ENCODE measurements at places on chromosomes 3 and 15. TPM values are rescaled to one million over a fixed set of nuclear protein-coding genes. Genes with fewer than 3 reads are reported as not detected.
A peak's percentile ranks its signal among the peaks of the same experiment; 100 is the strongest.

GRCh38 chr15:39025321-39025720 lies 460.7 kb upstream of the RASGRP1 start:
- DNase-seq: no peak

The PRR23C gene
- not detected for total RNA-seq

DNA sequence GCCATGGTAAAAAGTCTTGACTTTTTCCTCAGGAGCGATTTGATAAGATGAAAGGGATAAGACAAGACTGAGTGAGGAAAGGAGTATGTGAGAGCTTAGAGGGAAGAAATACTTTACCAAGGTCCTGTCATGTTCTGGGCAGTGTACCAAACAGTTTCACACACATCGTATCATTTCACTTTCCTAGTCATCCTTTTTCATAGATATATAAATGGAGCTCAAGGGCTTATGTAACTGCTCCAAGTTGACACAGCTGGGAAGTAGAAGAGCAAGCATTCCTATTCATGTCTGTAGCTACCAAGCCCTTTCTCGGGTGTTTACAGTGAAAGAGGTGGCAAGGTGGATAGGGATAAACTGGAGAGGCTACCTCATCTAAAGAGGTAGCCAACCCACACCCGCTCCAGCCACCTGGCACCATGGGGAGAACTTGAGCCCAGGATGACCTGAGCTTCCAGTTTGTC lies 57.4 kb downstream of the MRPS25 start:
- no peak for DNase-seq

GRCh38 chr15:28985691-28986090 lies 99.9 kb downstream of the APBA2 start:
- no peak for DNase-seq

- DNase-seq: no peak
Observed at GRCh38 chr3:118171236-118171852, 863.3 kb downstream of the IGSF11 start.

The IQCF5 gene
- total RNA-seq: not detected

DNA sequence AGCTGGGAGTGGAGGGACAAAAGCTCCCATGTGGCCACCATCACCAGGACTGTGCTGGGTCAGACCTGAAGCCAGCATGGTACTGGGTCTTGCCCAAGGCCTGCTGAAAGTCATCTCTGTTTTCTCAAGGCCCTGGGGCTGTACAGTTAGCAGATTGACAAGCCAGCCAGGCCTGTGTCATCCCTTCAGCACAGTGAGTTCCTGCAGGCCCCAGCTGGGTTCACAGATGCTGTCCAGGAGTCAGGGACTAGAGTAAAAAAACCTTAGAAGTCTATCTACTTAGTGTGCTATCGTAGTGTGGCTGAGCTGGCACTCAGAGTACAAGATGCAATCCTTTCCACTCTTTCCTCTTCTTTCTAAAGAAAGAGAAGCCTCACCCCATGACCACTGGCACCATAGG lies 246.0 kb upstream of the NAALADL2 start:
- no peak for DNase-seq

GRCh38 chr15:98900356-98900755 lies 107.2 kb downstream of the PGPEP1L start:
- DNase-seq: no peak

- DNase-seq: no peak
Observed at GRCh38 chr3:27431116-27431515, 53.1 kb downstream of the SLC4A7 start.

The TFDP2 gene
- 62.4 TPM for total RNA-seq

The CHRNA3 gene
- total RNA-seq: not detected

The LYZL4 gene
- total RNA-seq: not detected

GRCh38 chr3:104437131-104437750 lies 929.5 kb upstream of the ALCAM start:
- no peak for DNase-seq

The SLC12A8 gene
- 0.52 TPM for total RNA-seq

The SPCS1 gene
- 84.1 TPM for total RNA-seq

- DNase-seq: peak; percentile 67
Observed at GRCh38 chr3:126960604-126960995, 22.3 kb upstream of the PLXNA1 start.

The TRPM1 gene
- not detected for total RNA-seq

- DNase-seq: peak; percentile 81
Observed at GRCh38 chr15:74869726-74870407, 3.3 kb downstream of the SCAMP2 start.

- no peak for DNase-seq
Observed at GRCh38 chr15:88847144-88847543, 43.9 kb downstream of the ACAN start.

The NPAP1 gene
- not detected for total RNA-seq

The LTK gene
- 1.5 TPM for total RNA-seq

The USP13 gene
- 156 TPM for total RNA-seq

DNA sequence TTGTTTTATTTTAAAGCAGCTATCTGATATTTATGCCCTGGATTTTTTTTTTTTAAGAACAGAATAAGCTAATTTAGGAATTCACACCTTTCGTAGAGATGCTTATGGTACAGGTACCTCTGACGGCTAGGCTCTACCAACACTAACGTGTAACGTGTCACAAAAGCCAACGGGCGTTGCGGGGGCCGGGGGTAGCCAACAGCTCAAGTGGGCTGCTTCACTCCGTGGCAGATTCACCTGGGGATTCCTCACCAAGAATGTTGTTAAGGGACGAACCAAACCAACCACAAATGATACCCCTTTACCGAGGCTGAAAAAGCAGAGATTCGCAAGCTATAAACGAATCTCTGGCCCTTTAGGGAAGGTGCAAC lies 1.0 kb downstream of the TMCC1 start:
- DNase-seq: no peak

The DHX30 gene
- total RNA-seq: 49.0 TPM

The SNRPN gene
- 395 TPM for total RNA-seq

GRCh38 chr3:118127992-118128391 lies 906.7 kb downstream of the IGSF11 start:
- DNase-seq: no peak

The FGF7 gene
- total RNA-seq: 34.6 TPM

The RARRES1 gene
- 14.6 TPM for total RNA-seq

DNA sequence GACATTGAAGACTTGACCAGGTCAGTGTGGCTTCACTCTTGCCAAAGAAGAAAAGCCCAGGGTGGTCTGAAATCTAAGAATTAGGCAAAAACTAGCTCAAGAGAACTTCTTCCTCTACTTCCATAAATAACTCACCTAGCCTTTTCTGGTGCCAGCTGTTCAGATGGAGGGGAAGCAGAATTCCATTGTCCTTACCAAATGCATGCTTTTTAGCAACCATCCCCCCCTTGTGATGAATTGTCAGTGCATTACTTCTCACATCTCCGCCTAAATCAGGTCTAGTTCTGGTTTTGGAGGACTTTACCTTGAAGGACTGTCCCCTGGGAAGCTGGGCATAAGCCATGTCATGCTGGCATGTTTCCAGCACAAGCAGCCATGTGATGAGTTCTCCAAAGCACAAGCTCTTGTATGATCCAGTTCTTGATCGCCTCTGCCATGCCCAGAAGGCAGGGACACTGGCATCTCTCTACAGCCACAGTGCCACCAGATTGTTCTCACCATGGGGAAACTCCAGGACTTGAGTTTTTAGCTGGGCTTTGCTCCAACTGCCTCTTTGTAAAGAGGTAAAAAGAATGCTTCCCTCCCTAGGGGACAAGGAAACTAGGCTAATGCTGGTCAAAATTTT lies 96.4 kb upstream of the IL12A start:
- DNase-seq: peak; percentile 58

- DNase-seq: no peak
Observed at GRCh38 chr15:77461486-77461885, 40.8 kb downstream of the HMG20A start.

- DNase-seq: peak; percentile 83
Observed at GRCh38 chr15:66293419-66294156, at the start of gene DIS3L. DIS3L (plus strand) TSS chr15:66293568; CDS start chr15:66293597, 29 bp downstream.

DNA sequence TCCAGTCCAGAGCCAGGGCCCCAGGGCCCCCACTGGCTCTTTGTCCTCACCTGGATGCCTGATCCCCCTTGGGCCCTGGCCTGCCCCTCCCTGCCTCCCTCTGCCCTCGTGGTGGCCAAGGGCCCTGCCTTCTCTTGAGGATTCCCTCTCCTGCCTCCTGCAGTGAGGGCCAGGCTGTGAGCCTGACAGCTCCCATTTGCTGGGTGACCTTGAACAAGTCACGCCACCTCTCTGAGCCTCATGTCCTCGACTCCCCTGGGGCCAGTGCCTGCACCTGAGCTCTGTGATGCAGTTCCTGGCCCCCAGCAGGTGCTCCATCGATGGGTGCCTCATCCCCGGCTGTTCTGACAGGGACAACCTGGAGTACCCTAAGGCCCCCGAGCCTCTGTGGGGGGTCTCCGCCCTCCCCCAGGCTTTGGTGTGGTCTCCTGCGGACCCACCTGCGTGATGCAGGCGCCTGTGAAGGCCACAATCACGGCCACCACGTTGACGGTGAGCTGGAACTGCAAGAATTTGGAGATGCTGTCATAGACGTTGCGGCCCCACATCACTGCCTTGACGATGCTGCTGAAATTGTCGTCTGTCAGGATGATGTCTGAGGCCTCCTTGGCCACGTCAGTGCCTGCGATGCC lies 24.1 kb upstream of the SEC13 start:
- DNase-seq: no peak

The LNP1 gene
- 2.8 TPM for total RNA-seq

- no peak for DNase-seq
Observed at GRCh38 chr15:100714749-100715342, 112.5 kb downstream of the ASB7 start.

DNA sequence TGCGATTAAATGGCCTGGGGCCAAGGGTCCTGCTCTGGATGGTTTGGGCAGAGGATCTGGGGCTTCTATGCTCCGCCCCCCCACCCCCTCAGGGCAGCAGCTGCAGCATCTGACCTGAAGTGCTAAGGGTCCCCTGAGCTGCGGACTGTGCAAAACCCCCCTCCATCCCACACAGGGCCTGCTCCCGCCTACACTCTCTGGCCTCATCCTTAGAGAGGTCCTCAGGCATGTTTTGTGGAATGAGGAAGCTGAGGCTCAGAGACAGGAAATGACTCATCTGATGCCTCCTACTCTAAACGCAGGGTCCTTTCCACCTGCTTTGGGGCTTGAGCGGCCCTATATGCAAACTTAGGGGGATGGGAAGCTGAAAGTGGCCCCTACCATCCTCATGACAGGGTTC lies 59.5 kb upstream of the CTSH start:
- DNase-seq: no peak

- no peak for DNase-seq
Observed at GRCh38 chr3:90052425-90052950, 945.1 kb downstream of the EPHA3 start.

GRCh38 chr3:66378256-66378655 lies 122.6 kb downstream of the LRIG1 start:
- no peak for DNase-seq

The MKRN3 gene
- total RNA-seq: 0.72 TPM

All from left ventricle myocardium superior (tissue), 1 donor.